Stimulated activated CD4-positive, alpha-beta T cell treated with anti-CD3 and anti-CD28 coated beads, Interleukin-15, amount 100 ng/mL, for 1 hour (primary cell): ENCODE measurements at places on chromosomes 2 and 18.

GRCh38 chr2:238582159-238582558 is 155.4 kb downstream of the ASB1 start:
- DNase-seq: no peak

DNA sequence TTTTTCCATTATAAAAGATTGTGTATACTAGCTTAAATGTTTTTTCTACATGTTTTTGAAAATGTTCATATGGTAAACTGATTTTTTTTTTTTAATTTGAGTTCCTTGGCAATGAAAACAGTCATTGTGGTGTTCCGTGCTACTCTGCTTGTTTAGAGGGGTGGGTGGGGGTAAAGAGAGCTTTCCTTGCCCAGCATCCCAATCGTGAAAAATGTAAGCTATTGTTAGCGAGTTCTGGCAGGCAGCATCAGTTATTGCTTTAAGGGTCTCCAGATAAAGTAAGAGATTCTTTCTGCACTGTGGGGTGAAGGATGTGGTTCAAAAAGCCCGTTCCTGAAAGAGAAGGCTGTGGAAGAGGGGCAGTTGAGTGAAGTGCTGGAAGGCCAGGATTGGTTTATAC is 118.4 kb downstream of the TANC1 start:
- DNase-seq: no peak

DNA sequence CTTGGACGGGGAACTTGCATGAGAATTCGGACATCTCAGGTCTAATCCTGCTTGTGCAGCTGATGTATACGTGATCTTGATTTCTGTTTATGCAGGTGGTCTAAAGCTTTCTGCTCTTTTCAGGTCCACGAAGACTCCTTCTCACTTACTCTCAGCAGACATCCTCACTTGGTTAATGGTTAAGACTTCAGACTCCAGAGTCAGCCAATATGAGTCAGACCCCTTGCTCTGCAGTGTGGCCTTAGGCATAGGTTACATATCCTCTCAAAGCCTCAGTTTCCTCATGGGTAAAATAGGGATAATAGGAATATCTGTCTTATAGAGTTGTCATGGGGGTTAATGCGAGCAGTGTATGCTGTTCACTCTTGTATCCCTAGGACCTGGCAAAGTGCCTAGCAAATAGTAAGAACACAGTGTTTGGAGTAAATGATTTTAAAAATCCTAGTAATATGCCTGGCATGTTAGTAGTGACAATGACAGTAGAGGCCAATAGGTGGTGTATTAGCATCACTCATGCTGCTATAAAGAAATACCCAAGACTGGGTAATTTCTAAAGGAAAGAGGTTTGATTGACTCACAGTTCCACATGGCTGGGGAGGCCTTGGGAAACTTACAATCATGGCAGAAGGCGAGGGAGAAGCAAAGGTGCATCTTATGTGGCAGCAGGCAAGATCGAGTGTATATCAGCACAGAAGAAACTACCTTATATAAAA is 42.3 kb downstream of the XRCC5 start:
- no peak for DNase-seq

DNA sequence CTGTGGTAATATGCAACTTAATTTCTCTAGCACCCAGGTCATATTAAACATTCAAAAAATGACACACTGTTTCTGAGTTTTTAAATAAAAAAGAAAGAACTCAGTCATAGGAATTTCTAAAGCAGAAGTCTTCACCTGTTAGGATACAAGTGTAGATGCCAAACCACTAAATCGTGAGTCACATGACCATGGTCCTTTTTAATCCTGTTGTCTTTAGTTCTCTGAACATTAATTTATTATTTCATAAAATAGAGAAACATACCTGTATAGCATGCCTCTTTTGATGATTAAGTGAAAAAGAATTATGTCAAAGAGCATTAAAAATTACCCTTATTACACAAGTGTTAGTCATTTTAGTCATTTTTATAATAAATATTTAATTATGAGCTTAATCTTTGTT is 398.8 kb downstream of the CCDC85A start:
- no peak for DNase-seq

- no peak for DNase-seq
Observed at GRCh38 chr2:72887740-72888437, 681 bp downstream of the SPR start.

DNA sequence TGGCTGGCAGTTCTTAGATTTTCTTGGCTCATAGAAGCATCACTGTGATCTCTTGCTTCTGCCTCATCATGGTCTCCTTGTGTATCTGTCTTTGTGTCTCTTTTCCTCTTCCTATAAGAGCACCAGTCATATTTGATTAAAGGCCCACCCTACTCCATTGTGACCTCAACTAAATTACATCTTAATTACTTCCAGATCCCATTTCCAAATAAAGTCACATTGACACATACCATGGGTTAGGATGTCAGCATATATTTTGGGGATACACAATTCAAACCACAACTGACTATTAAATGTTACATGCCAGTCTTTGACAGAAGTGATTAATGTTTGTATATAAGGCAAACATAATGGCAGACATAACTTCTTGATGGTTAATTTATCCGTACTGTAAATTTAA is 27.3 kb upstream of the TMX3 start:
- no peak for DNase-seq

- no peak for DNase-seq
Observed at GRCh38 chr2:85584354-85584856, at the start of gene VAMP5. Gene VAMP5 (plus strand): TSS chr2:85584431. CDS start chr2:85584491, 60 bp downstream.

DNA sequence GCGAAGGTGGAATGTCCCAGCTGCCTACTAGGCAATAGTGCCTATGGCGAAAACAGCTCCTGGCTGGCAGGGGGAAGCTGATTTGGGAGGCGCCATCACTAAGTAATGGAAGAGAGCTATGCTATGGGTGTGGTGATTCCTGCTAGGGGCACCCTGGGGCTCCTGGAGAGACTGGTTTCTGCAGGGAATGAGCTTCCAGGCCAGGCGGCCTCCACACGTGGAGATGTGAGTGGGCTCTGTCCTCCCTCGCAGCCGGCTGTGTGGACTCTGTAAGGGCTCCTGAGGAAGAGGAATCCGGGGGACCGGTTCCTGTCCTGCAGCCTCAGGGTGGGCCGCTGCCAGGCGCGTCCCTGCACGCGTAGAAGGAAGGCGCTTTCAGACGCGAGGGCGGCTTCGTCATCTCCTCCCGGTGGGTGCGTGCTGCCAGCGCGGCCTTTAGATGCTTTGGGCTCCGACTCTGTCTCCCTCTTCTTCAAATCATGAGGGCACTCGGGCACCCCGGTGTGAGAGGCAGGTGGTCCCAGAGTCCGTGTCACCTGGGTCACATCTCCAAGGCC is 55.5 kb upstream of the ANKRD62 start:
- DNase-seq: peak; percentile 20

DNA sequence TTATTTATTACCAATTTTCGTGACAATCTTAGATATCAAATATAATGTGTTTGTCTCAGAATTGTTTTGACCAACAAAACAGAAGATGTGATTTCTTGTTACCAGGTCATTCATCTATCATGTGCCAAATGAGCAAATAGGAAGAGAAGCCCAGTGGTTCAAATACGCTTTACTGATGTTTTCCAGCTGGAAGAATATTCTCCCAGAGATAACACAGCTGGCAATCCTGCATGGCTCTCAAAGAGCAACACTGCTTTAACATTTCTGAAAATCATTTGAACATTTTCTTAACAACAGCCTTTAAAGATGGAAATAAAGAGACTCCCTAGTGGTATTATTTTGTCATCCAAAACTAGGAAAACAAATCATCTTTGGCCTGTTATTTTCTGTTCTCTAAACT is 359.8 kb downstream of the CTNNA2 start:
- DNase-seq: no peak

DNA sequence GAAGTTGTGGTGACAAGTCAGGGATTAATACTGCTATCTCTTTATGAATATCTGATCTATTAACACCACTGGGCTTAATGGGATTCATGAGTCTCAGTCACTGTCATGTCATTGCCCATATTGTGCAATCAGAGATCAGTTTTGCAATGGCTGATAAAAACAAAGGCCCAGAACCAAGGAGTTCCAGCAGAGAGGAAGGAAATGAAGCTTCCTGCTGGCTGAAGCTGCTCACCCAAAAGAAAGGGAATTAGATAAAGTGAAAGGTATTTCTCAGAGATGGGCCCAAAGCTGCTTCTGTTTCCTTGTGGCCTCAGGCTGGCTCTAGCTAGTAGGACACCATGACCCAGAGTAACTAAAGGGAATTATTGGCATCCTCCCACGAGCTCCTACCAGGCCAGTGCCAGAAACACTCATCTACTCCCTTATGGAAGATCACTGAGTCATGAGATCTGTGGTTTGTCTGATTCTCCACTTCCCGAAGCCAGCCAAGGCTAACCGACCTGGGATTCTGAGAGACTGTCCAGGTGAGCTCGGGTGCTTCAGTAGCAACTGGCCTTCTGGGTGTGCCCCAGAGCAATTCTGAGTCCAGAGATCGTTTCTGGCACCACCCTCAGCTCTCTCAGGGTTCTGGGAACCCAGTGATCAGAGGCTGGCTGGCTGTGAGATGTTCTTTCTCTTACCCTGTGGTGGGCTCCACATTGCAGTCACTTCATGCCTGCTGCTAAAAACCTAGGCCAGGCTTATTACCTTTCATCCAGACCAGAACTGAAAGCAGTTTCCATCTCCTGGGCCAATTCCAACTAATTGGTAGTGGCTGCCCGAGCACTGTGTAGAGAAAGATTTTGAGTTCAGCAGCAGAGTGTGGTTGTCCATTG is 129.5 kb upstream of the PELI1 start:
- no peak for DNase-seq

DNA sequence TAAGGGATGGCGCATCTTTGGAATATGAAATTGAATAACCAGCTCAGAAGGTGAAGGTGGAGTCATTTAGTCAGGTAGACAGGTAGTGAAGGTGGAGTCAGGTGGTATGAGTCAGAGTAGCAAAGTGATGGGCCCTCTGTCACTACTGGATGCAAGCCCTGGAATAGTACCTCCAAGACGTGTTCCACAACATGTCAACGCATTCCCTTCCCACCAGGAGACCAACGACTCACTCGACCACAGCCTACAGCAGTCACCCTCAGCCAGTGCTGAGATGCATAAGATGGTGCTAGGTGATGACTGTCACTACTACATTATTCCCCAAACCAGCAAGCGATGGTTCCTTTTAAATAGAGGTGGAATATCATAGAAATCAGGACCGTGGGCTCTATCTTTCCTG is 6.8 kb downstream of the CPLX4 start:
- DNase-seq: no peak

DNA sequence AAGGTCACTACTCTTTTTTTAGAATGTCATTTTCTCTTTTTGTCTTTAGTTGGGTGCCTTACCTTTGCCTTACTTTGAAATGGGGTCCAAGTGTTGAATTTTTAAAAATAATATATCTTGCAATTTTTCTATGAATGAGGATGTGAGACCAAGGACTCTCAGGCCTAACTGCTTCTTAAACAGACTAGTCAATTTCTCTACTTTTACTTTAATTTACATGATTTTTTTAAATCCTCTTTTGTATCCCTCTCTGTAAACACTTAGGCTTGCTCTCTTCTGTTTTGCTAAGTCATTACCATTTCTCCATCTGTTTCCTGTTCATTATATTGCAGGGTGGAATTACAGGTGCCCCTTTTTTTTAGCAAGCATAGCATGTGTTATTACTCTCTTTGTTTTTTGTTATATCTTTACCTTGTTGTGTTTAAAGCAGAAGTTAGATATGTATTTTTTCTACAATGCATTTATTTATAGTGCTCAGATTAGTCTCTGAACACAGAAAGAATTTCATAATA is 261.8 kb downstream of the SPAG16 start:
- no peak for DNase-seq

GRCh38 chr2:118168615-118169014 is 80.3 kb downstream of the INSIG2 start:
- no peak for DNase-seq

DNA sequence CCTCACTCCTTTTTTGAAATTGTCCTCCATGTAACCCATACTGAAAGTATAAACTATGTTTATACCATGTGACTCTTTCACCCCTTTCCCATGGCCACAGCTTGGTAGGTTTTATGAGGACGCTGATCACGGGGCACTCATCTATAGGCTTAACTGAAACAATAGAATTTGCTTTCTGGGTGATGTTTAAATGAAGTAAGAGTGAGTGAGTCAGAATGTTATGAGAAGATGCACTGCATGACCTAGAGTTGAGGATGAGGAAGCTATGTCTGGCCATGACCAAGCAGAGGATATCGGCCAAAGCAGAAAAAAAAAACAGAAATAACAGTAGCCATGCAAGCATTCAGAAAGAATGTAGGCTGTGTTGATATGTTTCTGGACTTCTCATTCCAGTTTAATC is 34.9 kb downstream of the SCN1A start:
- DNase-seq: no peak

DNA sequence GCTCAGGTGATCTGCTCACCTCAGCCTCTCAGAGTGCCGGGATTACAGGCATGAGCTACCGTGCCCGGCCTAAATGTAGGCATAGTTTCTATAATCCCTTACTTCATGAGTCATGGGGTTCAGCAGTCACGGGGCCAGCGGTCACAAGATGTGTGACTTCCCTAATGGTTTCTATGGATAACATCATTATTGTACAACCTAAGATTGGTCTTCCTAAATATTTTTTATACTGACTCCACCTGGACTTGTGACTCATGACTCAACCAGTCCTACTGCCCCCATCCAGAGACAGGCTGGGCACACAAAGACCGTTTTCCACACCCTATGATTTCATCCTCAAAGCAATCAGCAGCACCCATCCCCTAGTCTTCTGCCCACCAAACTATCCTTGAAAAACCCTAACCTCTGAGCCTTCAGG is 15.9 kb downstream of the FAM210A start:
- DNase-seq: no peak

GRCh38 chr2:200081236-200081635 is 125.9 kb downstream of the MAIP1 start:
- no peak for DNase-seq

GRCh38 chr2:152497481-152498052 is 162.6 kb downstream of the FMNL2 start:
- no peak for DNase-seq

GRCh38 chr2:149799013-149799705 is 211.6 kb upstream of the MMADHC start:
- DNase-seq: no peak

DNA sequence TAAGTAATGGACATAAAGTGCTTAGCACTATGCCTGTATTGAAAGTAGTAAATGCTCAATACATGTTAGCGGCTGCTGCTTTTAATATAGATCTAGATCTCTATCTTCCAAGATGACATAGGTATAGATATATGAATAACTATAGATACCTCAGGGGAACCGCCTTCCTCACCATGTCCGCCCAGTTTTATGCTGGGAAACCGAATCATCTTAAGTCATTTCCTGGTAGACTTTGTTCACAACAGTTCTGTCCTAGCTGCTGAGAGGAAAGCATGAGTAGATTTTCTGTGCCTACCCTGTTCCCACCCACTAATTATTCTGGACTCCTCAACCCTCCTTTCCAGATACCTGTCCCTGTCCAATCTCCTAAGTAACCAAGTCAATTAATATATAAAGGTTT is 21.6 kb upstream of the ITM2C start:
- DNase-seq: no peak

DNA sequence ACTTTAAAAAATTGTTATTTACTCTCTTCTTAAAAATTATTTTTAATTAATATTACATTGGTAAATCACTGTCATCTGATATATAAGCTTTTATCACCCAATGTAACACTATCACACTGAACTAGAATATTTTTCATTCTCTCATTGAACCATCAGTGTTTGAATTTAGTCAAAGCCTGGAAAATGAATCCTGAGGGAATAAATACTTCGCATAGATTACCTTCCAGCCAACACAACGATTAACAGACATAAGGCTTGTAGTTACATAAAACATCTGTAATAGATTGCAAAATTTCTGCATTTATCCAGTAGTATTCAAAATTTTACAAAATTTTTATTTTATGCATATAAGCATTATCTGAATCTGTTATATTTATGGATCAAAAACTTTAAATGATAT is 314.9 kb downstream of the ERBB4 start:
- no peak for DNase-seq

- DNase-seq: no peak
Observed at GRCh38 chr2:33521791-33522281, 45.4 kb downstream of the RASGRP3 start.
